ENCODE measurements at places on chromosomes 6 and 20.

- no peak for DNase-seq
Measured at GRCh38 chr20:59322081-59322480, 21.7 kb downstream of the EDN3 start.

DNA sequence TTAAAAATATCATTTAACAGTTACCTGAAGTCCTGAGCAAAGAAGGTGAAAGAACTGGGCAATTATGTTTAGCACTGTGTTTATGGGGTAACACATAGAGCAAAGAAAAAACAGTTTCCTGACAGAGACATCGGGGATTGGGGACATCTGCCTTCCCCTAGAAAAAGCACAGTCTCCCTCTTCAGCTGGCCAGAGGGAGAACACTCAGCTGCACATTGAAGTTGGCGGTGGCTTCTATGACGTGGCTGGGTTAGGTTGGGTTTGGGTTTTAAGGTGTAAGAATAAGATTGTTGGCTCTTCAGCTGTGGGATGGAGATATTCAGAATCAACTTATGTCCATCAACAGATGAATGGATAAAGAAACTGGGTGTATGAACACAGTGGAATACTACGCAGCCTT is 124.0 kb upstream of the DTNBP1 start:
- no peak for DNase-seq

DNA sequence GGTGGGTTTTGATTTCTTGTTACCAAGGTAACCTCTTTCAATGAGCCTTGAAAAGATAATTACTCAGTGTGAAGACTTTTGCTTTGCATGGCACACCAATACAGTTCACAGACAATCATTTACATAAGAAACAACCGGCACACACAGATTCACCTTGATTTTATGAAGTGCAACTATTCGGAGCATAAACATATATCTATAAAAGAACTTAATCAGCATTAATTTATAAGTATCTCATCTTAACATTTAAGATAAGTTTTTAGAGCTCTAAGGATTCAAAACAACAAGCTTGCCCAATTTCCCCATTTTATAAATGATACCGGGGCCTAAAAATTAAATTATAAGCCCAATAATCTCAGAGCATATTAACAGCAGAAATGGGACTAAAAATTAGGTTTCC is 85.9 kb upstream of the PCSK2 start:
- no peak for DNase-seq

- no peak for DNase-seq
Measured at GRCh38 chr6:97939440-97940168, 656.6 kb upstream of the MMS22L start.

GRCh38 chr20:37651932-37652331 is 41.9 kb upstream of the CTNNBL1 start:
- no peak for DNase-seq

- no peak for DNase-seq
Measured at GRCh38 chr6:169993861-169994481, 242.5 kb downstream of the ERMARD start.

DNA sequence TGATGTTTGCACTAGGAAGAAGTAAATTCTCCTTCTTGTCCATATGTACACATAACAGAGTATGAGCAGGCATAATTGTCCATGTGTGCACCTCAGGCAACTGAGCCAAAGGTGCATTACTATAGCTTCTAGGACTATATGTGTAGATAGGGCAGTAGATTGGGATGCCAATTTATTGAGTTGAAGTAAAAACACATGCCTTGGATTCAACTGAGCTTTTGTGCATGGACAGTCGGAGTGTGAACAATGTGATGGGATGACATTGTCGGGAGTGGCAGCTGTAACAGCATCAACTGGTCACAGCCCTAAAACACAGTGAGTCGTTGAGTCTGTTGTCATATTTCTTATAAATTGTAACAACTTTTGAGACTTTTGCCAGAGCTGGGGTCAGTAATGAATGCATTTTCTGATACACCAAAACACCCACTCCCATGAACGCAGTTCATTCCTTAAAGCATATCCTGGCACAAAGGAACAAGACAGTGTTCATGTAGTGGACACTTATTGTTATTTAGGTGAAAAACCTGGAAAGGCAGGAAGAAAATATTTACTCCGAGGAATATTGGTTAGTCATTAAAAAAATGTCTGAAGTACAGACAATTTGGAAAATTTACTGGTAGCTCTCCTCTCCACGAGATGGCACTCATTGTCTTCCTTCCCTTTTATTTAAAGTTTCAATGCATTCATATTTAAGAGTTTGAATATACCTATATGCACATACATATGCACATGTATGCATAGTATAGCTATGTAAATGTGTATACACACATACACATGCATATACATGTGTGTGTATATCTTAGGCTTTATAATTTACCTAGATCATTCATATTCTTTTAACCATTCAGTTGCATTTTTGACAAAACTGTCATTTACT is 302.0 kb upstream of the STXBP5 start:
- no peak for DNase-seq

- no peak for DNase-seq
Measured at GRCh38 chr6:164502833-164503232, 806.6 kb downstream of the C6orf118 start.

- no peak for DNase-seq
Measured at GRCh38 chr6:14875481-14876063, 370.3 kb upstream of the JARID2 start.

- DNase-seq = no peak
Measured at GRCh38 chr6:166692723-166693302, 65.8 kb upstream of the RPS6KA2 start.

GRCh38 chr20:23011008-23011721 is 23.9 kb upstream of the SSTR4 start:
- DNase-seq = no peak

DNA sequence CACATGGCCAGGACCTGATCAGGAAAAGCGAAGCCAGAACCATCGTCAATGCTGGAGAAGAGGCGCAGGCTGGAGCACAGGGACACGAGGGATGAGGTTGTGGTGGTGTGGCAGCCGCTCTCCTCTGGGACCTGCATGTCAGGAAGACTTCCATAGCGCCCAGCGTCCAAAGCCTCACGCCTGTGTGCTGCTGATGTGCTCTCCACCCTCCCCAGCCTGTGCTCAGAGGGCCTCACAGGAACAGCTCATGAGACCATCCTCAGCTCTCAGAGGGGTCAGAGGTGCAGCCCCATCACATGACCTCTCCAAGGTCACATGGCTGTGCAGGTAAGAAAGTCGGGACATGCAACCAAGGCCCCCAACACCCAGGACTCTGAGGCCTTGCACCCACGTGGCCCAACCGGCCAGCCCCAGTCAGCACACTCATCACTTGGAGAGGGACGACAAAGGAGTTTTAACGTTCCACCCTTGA is 84.4 kb downstream of the NINL start:
- DNase-seq = no peak

- no peak for DNase-seq
Measured at GRCh38 chr6:29520232-29520631, 32.5 kb upstream of the MAS1L start.

DNA sequence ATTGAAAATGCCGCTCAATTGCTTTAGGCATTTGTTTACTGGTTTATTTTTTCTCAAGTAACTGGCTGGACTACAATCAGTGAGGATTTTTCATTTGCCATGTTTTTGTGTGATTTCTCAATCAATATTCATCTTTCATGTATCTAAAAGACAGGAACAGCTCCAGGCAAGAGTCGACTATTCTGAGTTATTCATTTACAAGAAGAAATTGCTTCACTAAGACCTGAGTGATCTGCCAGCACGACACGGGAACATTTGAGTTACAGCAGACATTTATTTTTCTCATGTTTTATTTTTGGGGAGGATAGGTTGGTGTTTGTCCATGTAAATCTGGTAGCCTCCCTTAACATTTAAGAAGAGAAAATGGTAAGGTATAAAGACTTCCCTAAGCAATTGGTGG is 124.1 kb downstream of the CBLN4 start:
- no peak for DNase-seq

- DNase-seq = no peak
Measured at GRCh38 chr20:34953960-34954359, 1.6 kb downstream of the GSS start.

DNA sequence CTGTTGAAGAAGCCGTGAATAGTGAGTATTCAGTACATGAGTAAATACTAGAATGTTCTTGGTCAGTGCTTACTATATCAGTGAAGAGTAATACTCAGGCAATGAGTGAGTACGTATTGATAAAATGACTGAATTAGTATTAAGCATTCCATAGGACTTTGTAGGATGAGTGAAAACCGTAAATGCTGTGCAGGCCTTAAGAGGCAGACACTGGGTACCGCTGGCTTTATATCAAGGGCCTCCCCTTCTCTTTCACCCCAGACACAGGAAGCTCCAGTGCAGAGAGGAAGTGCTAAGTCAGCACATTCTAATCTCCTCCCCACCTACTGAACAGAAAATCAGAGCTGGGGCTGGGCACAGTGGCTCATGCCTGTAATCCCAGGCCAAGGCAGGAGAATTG is 24.2 kb downstream of the POFUT1 start:
- no peak for DNase-seq

- DNase-seq = no peak
Measured at GRCh38 chr6:121526282-121526681, 90.8 kb downstream of the GJA1 start.

DNA sequence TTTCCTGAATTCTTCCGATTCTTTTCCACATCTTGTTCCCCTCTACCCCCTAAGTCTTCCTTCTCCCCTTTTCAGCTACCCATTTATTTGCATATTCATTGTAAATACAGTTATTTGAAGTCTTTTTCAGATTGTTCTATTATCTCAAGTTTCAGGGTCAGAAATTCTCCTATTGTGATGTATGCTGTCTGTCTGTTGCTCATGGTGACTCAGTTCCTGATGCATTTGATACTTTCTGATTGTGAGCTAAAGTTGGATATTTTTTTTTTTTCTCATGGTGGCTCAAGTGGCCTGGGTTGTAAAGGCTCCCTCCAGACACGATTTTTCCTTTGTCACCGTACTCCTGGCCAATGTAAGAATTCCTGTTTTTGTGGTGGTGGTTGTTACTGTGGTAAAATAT is 4.9 kb upstream of the PI16 start:
- no peak for DNase-seq

GRCh38 chr6:111789598-111789997 is 83.7 kb downstream of the FYN start:
- no peak for DNase-seq

- DNase-seq = no peak
Measured at GRCh38 chr6:136994782-136995181, 50.0 kb downstream of the IL20RA start.

GRCh38 chr6:11412616-11413015 is 124.9 kb upstream of the TMEM170B start:
- DNase-seq = no peak

DNA sequence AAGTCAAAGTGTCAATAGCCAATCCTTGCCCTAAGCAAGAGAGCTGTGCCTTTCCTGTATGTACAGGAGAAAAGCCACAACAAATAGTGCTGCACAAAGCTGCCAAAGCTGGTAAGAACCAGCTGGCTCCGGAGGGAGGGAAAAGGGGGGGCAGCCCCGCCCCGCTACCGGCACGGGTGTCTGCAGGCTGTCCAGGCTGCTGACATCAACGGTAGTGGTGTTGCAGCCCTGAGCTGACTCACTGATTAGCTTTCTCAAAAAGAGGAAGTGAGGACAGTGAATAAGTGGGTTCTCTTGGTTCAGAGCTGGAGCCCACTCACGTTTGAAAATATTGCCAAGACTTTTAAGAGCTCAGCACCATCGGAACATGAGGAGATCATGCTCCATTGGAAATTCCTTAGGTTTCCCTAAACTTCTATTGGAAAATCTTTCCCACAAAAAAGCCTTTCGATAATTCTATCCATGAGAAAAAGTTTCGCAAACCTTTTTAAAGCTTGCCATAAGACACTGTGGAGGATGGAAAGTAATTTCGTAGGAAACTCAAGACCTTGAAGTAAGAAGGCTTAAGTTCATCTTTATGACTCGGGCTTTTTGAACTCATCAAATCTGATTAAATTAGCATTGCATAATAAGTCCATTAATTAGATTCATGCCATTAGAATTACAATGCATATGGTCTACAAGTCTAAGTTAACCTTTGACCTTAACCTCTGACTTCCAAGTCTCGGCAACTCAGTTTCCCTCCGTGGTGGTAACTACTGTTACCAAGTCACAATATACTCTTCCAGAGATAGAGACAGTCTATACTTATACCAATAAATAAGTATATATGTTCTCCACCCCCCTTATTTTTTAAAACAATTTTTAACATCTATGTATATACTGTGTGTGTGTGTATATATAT is 67.0 kb downstream of the TNFRSF21 start:
- DNase-seq = no peak

DNA sequence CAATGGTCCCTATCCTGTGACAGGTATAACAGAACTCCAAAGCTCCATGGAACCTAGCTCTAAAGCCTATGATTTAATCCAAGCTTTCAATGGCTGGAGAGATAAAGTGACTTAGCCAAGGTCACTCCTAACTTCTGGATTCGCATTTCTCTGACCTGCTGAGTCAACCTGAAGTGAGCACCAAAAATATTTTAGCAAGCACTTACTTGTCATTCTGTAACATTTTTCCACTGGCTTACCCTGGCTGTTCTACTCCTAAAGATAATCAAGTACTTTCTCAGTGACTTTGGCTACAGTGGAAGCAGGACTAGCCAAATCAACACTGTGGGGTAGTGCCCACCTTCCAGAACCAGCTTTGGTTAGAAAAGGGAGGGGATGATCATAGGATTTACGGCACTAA is 188.3 kb downstream of the OGFRL1 start:
- no peak for DNase-seq

GRCh38 chr20:39865446-39865845 is 823.6 kb downstream of the MAFB start:
- no peak for DNase-seq

DNA sequence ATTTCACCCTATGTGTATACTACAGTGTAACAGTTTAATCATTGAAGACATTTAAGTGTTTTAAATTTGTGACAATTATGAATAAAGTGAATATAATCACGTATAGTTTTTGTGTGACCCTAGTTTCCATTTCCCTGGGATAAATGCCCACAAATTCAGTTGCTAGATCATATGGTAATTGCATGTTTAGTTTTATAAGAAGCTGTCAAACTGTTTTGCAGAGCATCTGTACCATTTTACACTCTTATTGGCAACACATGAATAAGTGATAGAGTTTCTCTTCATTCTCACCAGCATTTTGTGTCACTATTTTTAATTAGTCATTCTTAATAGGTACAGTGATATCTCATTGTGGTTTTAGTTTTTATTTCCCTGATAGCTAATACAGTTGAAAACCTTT is 7.3 kb downstream of the VTA1 start:
- DNase-seq = no peak

GRCh38 chr6:85637579-85637978 is 5.1 kb downstream of the SYNCRIP start:
- no peak for DNase-seq

DNA sequence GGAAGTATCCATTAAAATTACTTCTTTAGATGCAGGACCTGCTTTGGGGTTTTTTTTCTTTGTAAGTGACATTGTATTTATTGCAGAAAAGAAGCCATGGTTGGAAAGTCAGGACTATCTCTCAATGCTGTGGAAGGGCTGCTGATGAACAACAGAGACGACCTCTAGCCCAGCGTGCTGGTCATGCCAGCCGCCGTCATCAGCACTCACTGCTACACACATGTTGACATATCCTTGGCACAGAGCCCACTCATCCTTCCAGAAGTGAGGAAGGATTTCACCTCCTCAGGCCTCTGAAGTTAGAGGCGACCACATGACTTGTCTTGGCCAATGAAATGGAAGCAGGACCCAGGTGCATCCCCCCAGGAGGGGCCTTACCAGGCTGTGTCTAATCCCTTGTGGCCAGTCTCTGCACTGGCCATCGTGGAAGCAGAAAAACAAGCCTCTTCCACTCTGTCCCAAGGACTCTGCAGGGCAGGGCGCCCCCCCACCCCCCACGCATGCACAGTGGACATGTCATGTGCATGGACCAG is 343.5 kb downstream of the TAF4 start:
- no peak for DNase-seq

- DNase-seq = no peak
Measured at GRCh38 chr6:54897462-54898189, 51.1 kb downstream of the FAM83B start.
